ENCODE measurements at places on chromosomes 16 and 17.
A peak's percentile ranks its signal among the peaks of the same experiment; 100 is the strongest.

GRCh38 chr17:4499431-4500190 is 930 bp downstream of the SPNS2 start:
- DNase-seq, result no peak

GRCh38 chr17:32159586-32160438 is 17.5 kb downstream of the RHOT1 start:
- DNase-seq, result no peak

- no peak for DNase-seq
These were observed 4.4 kb downstream of the CDK5RAP3 start for GRCh38 chr17:47975189-47975822.

DNA sequence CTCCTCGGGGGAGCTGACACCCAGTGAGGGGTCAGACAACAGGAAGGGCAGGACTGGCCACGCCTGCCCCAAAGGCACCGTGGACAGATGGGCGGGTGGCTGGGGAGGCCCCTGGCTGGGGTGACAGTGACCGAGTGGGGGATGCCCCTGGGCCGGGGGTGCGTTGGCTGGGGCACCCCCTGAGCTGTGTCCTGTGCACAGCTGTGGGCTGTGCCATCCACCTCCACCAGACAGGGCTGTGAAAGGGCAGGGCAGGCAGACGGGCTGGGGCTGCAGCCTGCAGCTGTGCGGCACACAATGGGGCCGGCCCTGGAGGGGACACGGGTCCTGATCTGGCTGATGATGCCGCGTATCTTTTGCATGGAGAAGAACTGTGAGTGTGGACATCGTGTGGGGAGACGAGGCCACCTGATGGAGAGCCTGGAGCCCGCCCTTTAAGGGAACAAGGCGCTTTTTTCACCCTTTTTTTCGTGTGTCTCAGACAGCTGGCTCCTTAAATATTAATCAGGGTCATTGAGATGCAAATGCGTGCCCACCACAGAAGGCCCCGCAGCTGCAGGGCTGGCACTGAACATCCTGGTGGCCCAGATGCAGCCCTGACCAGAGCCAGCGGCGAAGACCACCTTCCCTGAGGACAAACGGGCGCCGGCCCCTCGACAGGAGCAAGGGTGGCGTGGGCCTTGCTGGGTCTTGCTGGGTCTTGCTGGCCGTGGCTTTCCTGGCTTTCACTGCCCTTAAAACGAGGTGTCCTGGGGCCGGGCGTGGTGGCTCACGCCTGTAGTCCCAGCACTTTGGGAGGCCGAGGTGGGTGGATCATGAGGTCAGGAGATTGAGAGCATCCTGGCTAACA is 42.4 kb upstream of the GNG13 start:
- no peak for DNase-seq

DNA sequence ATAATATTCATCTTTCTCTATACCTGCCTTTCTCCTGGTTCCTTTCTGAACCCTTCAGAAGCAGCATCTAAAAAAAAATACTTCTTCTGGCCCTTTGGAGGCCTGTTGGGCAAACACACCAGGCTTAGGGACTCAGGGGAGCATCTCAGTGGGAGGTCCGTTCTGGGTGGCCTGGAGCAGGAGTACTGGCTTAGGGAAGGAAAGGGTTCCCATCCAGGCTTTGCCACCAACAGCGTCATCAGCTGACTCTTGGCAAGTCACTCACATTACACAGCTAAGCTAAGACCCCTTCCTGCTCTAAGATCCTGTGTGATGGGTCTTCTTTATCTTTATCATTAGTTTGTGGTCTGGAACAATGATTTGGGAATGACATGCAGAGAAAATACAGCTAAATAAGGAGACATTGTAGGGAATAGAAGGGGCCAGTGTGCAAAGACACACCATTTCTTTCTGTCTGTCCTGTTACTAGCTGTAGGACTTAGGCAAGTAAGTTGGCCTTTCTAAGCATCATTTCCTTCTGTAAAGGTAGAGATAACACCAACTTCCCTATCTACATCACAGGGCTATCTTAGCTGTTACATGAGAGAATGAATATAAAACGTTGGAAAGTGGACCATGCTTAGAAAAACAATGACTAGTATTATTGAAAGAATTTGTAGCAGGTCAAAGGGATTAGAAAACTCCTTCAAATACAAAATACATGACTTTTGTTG is 9.9 kb downstream of the PCTP start:
- DNase-seq, result no peak

- no peak for DNase-seq
These were observed 37.7 kb downstream of the TMEM114 start for GRCh38 chr16:8552487-8553221.

DNA sequence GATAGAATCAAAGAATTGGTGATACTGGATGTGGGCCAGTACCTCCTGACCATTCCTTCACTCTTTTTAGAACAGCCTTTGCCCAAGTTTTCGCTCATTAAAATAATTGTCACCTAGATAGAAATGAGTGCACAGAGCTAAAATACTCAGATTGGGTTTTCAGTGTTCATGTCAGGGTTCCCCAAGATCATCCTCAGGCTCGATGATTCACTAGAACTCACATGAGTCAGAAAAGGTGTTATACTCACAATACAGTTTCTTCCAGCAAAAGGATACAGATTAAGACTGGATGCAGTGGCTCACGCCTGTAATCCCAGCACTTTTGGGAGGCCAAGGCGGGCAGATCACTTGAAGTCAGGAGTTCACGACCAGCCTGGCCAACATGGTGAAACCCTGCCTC is 19.9 kb downstream of the ERCC4 start:
- no peak for DNase-seq

- no peak for DNase-seq
These were observed 19.1 kb upstream of the PHKG2 start for GRCh38 chr16:30728899-30729672.

- no peak for DNase-seq
These were observed 579 bp upstream of the KRTAP9-6 start for GRCh38 chr17:41264599-41264998.

GRCh38 chr17:57943140-57943539 is 12.1 kb downstream of the CUEDC1 start:
- DNase-seq, result no peak

- DNase-seq, result no peak
These were observed 11.9 kb downstream of the PIEZO1 start for GRCh38 chr16:88772871-88773811.

DNA sequence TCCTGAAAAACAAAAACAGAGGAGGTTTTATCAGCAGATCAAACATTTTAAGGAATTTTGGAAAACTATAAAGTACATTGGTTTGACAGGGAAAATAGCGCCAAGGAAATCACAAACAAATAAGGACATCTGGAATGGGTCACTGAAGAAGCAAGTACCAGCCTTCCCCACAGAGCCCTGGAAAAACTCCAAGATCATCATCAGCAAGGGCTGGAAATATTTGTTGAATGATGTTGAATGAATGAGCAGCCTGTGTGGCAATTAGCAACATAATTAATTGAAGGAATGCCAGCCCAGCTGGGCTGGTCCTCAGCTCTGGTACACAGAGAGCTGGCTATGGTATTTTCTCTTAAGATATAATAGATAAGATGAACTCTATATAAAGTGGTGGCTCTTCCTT is 290.4 kb downstream of the HS3ST3A1 start:
- DNase-seq, result no peak

- no peak for DNase-seq
These were observed 36.8 kb downstream of the MSI2 start for GRCh38 chr17:57293077-57293476.

DNA sequence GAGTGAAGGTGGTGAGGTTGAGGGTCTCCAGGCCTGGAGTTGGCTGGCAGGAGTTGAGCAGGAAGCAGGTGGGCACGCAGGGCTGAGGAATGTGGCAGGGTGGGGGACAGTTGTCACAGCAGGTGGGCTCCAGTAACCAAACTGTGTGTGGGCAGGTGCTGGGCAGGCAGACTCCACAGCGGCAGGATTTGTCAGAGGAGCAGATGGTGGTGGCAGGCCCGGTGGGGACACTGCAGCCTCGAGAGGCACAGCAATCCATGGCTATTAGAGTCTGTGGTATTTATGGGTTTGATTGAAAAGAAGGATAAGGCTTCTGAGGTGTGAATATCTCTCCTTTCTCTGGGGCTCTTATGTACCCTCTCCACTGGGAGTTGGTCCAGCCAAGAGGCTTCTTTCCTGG is at the start of gene KRTAP3-3:
KRTAP3-3 (minus strand) TSS at position 326 of the 400 bp plus-strand sequence; CDS start at position 259, 67 bp downstream.
- no peak for DNase-seq

- no peak for DNase-seq
These were observed 10.2 kb downstream of the CYTH1 start for GRCh38 chr17:78771758-78772382.

DNA sequence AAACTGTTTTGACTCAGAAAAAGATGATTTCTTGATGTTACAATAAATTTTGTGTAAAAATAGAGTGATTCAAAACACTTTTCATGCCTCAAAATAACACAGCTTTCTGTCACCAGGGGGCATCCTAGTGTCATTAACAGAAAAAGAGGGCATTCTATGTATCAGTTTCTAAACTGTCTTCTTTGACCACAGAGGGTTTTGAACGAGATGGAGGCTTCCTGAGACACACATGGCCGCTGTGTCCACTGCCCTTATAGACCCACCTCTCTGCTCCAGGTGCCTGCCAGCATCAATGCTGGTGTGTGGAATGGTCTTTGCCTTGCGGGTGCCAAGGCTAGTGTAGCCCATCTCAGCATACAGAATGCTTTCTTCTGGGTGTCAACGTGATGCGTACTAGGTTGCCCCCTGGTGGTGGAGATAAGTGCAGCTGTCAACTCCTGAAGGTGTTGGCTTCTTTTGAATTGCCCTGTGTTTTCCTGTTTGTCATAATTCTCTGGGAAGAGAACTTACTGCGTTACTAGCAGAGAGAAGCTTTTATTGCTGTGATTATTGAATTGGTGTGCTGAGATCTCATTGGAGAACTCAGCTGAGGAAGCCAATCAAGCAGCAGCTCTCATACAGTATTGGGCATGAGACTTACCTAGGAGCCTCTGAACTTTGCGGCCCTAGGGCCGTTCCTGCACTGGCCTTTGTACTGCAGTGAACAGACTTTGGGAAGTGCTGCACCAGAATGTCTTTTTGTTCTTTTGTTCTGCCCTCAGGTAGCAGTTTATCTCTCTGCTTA is 38.6 kb downstream of the USP10 start:
- DNase-seq, result peak; percentile 71

DNA sequence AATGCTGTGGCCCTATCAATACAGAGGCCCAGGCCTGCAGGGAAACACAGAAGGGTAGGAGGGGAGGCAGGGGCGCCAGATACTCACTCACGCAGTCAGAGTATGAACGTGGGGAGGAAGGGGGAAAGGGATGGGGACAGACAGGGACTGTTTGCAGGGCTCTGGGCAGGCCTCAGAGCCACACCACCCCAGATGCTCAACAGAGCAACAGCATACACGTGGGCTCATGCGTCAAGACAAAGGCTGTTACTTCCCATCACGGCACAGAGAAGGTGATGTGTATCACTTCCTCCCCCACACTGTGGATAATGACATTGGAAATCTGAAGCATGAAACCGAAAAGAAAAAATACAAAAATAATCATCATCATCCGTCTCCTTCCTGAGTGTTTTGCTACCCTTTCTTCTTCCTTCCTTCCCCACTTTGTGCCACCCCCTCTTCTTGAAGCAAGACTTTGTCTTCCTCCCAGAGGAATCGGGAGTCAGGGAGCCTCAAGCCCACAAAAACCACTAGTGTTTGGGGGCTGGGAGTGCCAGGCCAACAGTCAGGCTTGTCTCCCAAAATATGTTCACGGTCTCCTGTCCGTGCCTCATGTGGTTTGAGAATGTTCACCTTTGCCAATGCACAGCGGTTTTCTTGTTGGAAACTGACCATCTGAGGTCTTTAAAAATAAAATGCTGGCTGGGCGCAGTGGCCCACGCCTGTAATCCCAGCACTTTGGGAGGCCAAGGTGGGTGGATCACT is 20.1 kb downstream of the SLC39A11 start:
- no peak for DNase-seq

DNA sequence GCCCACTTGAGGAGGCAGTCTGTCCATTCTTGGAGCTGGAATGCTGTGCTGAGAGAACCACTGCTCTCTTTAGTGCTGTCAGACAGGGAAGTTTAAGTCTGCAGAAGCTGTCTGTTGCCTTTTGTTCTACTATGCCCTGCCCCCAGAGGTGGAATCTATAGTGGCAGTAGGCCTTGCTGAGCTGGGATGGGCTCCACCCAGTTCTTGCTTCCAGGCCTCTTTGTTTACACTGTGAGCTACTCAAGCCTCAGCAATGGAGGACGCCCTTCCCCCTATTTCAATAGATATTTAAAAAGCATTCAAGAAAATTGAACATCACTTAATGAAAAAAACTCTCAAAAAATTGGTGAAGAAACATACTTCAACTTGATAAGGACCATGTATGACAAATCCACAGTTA is 313.5 kb downstream of the PHKB start:
- DNase-seq, result no peak

- DNase-seq, result no peak
These were observed 9.5 kb upstream of the ZNF750 start for GRCh38 chr17:82849076-82849945.

DNA sequence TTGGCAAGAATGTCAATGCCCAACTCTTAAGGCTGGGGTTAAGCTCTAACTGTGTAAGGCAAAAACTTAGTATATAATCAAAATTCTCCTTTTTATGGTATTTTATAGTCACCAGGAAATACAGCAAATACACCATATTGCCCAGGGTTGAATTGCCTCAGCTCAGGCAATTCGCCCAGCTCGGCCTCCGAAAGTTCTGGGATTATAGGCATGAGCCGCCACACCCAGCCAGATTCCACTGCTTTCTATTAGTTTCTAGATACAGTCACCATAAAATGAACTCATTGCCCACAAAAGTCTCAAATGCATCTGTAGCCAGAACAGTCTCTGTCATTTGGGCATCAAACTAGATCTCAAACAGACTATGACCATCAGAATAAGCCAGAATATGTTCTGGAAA is 238.7 kb upstream of the TOX3 start:
- DNase-seq, result no peak

GRCh38 chr16:35308674-35309073 is 1849.3 kb downstream of the TP53TG3F start:
- DNase-seq, result no peak

GRCh38 chr17:46192189-46192438 is 1.1 kb downstream of the KANSL1 start:
- DNase-seq, result no peak

DNA sequence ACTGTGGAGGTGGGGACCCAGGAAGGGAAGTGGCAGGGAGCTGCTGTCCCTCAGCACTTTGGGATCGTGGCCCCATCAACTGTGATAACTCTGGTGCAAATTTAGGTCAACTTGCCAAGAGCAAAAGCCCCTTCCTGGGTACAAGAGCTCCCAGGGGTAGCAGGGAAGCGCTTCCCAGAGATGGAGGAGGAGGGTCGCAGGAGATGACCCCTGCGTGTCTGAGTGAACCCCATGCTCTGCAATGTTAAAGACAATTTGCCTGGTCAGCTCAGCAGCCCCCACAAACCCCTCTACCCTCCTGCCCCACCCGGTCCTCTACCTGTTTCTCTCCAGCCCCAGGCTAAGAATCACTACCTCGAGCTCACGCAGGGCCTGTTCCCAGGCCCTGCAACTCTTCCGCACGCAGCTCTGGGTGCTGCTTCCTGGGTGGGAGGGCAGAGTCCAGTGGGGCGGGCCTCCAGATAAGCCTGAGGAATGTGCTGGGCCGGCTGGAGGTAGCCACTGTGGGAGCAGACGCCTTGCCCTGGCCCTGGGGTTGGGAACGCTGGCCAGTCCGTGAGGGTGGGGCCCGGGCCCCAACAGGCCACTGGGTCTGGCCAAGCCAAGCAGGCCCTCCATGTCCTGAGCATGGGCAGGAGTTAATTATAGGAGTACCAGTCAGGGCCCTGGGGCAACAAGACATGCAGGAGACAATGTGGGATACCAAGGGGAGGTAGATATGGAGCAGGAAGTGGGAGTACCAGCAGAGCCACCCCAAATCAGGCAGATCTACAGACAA is 6.1 kb downstream of the DOK4 start:
- no peak for DNase-seq
